Sigmoid colon (tissue), 7 donors: ENCODE measurements at places on chromosomes 7 and 10.
A peak's percentile ranks its signal among the peaks of the same experiment; 100 is the strongest.

- no peak for DNase-seq
Measured at GRCh38 chr7:129163875-129164544, 19.5 kb downstream of the TSPAN33 start.

GRCh38 chr7:130442601-130443000 lies 1.8 kb upstream of the CEP41 start:
- DNase-seq = no peak

DNA sequence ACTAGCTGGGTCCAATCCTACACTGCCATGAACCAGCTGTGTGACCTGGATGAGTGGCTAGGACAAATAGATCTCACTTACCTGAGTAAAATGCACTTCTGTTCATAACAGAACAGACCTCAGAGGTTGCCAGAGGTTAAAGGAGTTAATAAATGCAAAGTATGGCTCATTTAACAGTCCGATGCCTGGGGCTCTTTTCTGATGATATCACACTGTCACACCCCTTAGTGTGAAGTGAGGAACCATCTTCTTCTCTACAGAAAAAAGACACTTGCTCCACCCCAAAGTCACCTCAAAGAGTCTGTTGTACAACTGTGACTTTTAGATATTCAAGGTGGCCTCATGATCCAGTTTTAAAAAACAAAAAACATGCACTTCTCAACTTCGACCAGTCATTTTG lies 21.5 kb upstream of the TARP start:
- DNase-seq = no peak

DNA sequence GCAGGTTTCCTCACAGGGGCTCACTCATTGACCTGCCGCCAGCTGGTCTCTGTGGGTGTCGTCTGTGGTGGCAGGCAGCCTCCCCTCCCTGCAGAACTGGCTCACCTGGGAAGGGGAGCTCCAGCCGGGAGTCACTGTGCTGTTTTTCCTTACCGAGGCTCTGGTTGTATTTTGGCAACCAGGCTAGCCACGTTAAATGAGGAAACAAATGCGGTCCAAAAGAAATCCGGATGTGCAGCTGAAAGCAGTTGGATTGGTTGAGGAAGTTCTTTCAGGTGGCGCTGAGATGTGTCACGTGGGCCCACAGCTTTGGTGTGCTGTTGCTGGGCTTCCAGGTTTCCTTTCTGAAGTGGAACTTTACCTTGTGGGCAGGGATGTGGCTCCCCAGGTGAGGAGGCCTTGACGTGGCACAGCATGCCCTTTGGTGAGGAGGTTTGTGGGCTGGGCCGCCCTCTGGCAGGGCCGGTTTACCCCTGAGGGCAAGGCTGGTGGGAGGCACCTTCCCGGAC lies 14.2 kb downstream of the MTURN start:
- no peak for DNase-seq

GRCh38 chr7:98922392-98923187 lies 44.3 kb downstream of the TRRAP start:
- DNase-seq = no peak

GRCh38 chr10:60032723-60033122 lies 126.4 kb upstream of the CCDC6 start:
- no peak for DNase-seq

DNA sequence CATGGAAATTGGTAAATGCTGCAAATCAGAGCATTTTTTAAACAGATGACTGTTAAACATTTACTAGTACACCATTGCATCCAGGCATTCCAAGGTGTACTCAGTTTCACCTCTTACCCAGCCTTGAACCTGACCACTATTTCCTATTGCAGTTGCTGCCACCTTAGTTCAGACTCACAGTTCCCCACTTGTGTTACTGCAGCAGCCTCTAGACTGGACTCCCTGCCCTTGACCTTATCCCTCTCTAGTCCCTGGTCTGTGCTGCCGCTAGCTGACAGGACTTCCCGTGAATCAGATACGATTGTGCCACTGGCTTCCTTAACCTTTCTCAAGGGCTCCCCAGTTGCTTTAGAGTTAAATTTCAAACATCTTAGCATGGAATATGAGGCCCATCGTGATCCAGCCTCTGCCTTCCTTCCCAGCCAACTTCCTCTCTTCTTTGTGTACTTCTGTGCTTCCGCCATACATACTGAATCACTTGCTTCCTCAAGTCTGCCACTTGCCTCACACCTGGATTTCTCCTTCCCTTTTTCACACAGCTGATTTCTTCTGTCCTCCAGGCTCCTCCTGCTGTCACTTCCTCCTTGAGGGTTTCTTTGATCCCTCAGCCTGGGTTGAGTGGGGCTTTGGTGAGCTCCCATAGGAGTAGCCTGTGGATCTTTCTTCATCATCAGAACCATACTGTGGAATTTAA lies 118.7 kb upstream of the GJD4 start:
- no peak for DNase-seq

GRCh38 chr7:94115316-94115715 lies 111.2 kb upstream of the BET1 start:
- no peak for DNase-seq

- peak; percentile 80 for DNase-seq
Measured at GRCh38 chr7:24756545-24757352, 515 bp downstream of the GSDME start.
